ENCODE measurements at places on chromosomes 5 and 9.
A peak's percentile ranks its signal among the peaks of the same experiment; 100 is the strongest.

DNA sequence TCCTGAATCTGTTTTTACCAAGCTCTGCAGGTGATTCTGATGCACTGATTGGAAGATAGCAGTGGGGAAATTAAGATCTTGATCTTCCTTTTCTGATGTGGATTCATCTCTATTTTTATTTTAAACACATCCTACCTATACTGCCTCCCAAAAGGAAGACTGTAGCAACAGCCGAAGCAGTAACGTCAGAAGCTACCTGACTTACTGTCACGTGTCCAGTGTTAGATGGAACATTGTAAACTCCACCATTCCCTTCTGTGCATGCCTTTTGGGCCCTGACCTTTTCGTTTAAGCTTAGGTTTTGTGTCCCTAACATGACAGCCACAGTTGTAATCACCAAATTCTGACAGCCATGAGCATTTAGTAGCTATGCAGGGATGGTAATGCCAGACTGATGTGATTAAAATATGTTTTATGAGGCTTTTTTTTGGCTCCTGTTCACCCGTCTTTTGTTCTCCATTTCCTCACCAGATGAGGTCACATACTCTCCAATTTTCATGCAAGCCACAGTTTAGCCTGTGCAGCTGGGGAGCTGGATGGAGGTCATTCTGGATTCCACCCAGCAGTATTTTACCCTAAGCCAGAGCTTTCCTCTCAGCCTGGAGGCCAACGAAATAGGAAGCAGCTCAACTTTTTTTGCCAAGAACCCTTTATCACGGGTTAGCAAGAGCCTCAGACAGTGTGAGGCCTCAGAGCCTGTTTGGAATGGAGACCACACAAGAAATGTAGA, 15.6 kb upstream of the FOXD1 start:
- DNase-seq, result peak; percentile 74

- DNase-seq, result no peak
Measured at GRCh38 chr5:123527190-123527589, 15.2 kb downstream of the CSNK1G3 start.

GRCh38 chr9:135586601-135587109, 25.1 kb downstream of the PAEP start:
- DNase-seq, result no peak

DNA sequence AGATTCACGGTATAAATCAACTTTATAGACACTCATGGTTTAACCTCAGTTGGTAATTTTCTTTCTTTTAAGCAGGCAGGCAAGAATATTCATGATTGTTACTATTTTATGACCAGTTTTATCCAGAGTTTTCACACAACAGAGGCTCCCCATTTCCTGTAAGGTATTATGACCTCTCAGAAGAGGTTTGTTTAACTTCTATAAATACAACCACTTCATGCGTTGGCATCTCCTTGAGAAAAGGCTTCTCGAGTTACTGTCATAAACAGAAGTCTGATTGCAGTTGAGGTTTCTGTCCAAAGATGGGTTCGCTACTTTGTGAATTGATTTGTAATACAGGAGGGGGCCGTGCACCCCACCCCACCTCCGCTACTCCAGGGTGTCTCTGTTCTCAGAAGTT, 55.3 kb downstream of the ENTREP1 start:
- DNase-seq, result no peak

DNA sequence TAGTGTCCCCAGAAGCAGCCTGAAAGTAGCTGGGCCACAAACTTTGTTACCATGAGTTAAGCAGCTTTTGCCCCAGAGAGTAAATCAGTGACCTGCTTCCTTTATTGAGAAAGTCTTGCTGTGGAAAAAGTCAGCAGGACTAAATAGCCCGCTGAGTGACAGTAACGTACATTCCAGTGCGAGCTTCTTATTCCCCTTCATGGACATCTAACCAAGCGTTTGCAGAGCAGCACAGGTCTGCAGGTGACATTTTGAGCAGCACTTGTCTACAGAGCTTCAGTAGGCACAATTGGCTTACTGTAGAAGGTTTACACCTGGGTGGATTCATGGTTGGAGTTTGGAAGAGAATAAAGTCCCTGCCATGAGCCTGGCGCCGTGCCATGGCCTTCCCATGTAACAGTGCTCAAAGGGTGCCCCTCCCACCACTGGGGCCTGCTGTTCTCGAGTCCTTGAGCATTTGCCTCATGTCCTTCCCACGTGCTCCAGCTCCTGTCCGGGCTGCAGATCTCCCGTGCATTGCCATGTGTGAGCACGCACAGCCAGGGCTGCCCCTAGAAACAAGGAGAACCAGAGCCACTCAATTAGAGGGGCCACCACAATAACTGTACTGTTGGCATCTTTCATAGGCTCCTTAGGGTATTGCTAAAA, 41.3 kb upstream of the GRHPR start:
- no peak for DNase-seq

DNA sequence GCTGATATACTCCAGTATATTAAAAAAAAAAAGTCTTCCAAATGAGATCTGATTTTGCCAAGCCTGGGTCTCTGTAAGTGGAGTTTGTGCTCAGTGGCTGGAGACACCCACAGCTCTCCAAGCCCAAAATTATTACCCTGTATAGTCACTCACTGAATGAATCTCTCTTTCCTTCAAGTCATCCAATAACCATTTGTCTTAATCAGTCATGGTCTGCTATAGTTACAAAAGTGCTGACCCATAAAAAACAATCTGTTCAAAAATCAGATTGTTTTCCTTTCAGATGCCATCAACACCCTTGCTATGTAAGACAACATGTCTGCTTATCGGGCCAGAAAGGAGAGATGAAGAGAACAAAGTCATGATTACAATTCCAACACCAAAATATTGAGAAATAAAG, 159.4 kb upstream of the FST start:
- DNase-seq, result no peak

- DNase-seq, result peak; percentile 24
Measured at GRCh38 chr5:145797336-145797735, 37.8 kb downstream of the PRELID2 start.

GRCh38 chr5:37858250-37858649, 18.4 kb upstream of the GDNF start:
- no peak for DNase-seq

GRCh38 chr9:32968101-32969011, 33.1 kb downstream of the APTX start:
- peak; percentile 31 for DNase-seq

DNA sequence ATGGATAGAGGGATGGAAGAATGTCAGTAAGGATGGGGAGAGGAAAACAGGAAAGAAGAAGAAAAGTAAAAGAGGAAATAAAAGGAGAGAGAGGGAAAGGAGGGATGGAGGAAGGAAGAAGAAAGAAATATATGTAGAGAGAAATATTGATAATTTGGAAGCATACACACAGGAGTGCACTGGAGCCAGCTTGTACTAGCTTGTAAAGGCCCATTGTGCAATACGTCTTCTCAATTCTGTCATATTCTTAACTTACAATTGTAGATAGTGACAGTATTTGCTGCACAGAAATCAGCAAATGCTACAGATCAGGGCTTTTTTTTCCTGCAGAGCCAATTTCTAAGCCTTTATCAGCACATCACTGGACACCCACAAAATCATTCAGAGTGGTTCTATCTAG, 458.8 kb upstream of the WWC1 start:
- no peak for DNase-seq

DNA sequence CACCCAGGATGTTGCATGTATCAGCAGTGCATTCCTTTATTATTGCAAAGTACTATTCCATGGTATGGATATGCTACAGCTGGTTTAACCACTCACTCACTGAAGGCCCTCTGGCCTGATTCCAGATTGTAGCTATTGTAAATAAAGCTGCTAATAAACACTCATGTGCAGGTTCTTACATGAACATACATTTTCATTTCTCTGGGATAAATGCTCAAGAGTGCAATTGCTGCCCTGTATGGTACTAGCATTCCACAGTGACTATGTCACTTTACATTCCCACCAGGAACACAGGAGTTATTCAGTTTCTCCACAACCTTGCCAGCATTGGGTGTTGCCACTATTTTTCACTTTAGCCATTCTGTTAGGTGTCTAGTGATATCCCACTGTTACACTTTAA, 267.6 kb downstream of the SPOCK1 start:
- DNase-seq, result peak; percentile 16

- no peak for DNase-seq
Measured at GRCh38 chr5:75933489-75933888, 149.7 kb upstream of the SV2C start.

DNA sequence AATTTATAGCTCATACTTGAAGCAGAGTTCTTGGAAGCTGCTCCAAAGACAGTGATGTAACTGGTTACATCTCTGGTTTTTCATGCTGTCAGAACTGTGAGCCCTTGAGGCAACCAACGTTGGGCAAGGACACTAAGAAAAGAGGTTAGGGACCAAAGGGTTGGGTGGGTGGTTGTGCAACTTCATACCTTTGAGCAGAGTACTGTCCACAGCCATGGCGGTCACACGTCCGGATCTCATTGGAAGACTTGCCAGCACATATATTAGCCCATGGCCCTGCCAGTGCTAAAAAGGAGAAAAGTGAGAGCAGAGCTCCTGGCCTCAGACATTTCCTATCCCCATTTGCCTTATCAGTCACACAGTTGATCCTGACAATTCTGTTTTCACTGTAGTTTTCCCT, 2.1 kb downstream of the LECT2 start:
- no peak for DNase-seq

- peak; percentile 75 for DNase-seq
Measured at GRCh38 chr9:78677326-78677725, 380.4 kb downstream of the PSAT1 start.

DNA sequence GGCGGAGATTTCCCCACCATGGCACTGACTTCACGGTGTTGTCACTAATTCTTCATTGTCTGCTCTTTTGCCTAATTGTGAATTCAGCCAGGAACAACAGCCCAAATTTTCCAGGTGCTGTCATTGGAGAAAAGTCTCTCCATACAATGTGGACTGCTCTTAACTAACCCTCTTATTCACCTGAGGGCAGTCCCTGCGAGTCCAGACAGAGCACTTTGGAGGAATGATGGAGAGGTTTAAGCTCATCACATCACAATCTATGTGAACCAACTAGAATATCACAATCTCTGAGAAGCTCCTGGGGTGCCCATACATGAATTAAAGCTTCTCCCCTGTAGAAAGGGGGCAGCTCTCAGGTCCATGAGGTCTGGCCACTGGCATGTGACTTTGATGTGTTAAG, 56.4 kb downstream of the MTX3 start:
- no peak for DNase-seq

GRCh38 chr9:128124873-128125579, 2.5 kb downstream of the PTGES2 start:
- peak; percentile 43 for DNase-seq

DNA sequence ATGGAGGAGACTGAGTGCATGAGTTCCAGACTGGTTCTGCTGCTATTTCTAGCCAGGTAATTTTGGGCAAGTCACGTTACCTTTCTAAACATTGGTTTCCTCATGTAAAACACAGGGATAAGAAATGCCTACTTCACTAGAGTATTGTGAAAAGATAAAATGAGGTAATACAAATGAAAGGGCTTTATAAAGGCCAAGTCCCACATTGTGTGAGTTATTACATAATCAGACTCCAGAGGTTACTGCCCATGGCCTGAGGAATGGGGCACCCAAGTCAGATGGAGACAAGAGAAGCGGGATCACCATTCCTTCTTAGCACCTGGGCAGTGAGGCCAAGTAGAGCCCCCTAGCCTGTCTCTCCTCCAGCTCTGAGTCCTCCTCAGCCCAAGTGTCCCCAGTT, 7.5 kb downstream of the HBEGF start:
- no peak for DNase-seq

- DNase-seq, result peak; percentile 66
Measured at GRCh38 chr9:114291064-114291474, 31.8 kb upstream of the ORM1 start.

DNA sequence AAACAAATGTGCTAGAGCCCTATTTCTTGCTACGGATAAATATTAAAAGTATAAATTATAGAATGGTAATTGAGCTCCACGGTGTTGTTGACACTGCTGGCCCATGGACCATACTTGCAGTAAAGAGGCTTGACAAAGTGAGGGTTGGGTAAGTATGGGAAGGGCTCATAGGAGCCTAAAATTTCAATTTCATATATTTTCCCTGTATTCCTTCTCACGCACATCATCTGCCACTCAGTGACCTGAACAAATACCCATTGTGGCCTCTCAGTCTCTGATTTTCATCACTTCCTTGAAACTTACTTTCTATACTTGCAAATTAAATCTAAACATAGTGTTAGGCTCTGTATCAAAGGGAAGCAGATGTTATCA, 116.5 kb downstream of the PIK3R1 start:
- no peak for DNase-seq

Measured in fibroblast of skin of abdomen (primary cell).